ENCODE measurements at places on chromosomes 5 and 9.

DNA sequence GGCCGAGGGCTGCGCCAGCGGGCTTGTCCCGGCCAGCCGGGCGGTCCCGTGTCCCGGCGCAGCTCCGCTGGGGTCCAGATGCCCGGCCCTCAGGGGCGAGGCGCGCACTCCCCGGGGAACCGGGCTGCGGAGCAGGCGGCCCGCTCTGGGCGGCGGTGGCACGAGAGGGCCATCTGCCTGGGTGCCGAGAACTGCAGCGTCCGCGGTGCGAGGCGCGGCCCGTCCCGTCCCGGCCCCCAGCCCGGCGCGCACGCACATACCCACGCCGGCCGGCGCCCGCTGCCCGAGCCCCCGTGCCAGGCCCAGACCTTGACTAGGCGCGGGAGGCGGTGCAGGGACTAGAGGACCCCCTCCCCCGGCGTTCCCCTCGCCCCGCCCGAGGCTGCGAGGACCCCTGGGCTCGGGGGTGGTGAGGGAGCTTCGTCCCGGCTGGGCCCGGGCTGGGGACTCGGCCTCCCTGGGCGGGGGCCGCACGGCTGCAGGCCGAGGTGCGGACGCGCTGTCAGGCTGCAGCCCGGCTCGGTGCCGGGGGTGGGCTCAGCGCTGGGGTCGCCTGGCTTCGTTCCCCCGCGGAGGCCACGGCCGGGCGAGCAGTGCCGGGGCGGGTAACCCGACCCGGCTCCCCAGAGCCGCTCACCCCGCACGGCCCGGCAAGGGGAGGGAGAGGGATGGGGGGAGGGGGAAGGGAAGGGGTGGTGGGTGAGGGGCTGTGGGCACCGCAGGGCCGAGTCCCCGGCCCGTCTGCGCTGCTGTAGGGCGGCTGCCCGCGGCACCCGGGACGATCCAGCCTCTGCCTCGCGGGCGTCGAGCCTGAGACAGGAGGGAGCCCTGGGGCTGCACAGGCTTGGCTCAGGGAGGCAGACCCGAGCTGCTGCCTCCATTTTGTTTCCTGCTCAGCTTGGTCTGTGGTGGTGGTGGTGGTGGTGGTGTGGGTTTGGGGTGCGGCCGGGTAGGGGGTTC, 1.2 kb upstream of the NSD1 start:
- peak; percentile 27 for ATAC-seq

- no peak for ATAC-seq
These were observed 442.0 kb downstream of the ACTL7B start for GRCh38 chr9:108413809-108414208.

- no peak for ATAC-seq
These were observed 27.1 kb upstream of the MTMR12 start for GRCh38 chr5:32339878-32340277.

DNA sequence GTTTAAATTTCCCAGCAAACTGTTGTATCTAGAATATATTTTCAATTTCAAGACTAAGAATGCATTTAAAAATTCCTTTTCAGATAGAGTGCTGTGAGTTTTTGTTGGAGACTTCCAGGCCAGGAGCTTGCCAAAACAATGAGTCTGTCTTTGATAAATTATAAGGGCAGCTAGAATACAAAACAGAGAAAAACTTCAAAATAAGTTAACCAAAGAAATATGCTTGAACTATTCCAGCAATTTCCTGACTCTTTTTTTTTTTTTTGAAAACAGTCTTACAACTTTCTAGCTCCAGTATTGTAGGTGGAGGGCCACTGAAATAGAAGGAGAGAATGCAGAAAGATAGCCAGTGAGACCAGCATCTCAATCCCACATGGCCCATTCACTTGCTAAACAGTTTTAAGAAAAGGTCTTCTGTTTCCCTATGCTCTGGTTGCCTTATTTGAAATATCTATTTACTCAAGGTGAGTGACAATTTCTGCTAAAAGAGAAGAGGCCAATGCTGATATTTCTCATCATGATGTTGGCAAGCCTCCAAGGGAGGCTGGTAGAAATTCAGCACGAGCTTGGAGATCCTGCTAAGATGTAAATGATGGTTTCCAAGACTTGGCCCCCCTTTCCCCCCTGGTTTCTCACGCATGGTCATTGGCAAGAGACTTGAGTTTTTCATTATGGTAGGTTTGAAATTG, 103.2 kb downstream of the USP20 start:
- peak; percentile 48 for ATAC-seq

- ATAC-seq = peak; percentile 37
These were observed 28.3 kb downstream of the SMIM23 start for GRCh38 chr5:171813813-171814490.

- ATAC-seq = no peak
These were observed 53.4 kb downstream of the COL23A1 start for GRCh38 chr5:178536541-178537466.

DNA sequence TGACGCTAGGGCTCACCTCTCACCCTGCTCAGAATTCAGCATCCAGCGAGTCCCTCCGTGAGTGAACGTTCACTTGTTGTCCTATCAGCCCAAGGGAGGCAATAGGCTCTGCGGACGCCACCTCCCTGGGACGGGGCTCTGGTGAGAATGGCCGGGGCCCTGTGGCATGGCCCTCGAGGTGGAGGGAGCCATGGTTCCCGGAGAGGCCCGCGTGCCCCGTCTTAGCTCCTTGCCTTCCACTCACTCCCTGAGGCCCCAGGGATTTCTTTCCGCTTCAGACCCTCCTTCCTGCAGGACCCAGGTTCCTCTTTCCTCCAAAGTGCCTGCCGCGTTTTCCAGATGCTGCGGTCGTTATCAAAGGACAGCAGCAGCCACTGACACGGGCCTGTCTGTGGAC, 21.5 kb downstream of the EXOC3 start:
- ATAC-seq = no peak

GRCh38 chr5:95081982-95082381, 202.9 kb downstream of the MCTP1 start:
- no peak for ATAC-seq

DNA sequence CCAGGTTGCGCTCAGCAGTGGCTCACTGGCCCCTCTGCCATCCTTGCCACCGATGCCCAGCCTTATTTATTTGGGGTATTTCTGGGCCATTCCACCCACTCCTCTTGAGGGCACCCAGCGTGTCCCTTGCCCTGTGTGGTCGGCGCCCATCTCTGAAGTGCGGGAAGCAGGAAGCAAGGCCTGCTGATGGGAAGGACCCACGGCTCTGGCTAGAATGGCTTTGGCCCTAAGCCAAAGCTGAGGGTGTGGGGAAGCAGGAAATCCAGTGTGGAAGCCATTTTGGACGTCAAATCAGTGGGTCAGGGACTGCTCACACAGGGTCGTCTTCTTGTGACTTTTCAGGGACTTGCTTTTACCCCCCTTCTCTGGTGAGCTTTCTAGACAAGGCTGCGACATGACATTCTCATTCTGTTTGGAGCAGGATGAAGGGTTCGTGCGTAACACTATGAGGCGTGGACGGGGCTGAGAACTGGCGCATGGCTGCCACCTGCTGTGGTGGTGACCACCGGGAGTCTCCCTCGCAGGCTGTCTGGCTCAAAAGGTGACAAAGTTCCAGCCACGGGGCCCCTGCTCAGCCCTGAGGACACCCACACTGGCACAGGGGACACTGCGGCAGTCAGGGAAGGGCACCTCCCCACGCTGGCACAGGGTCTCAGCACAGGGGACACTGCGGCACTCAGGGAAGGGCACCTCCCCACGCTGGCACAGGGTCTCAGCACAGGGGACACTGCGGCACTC, 50.7 kb upstream of the NKD2 start:
- no peak for ATAC-seq

GRCh38 chr5:101977729-101978345, 318.2 kb downstream of the SLCO4C1 start:
- ATAC-seq = no peak

GRCh38 chr5:141532726-141533125, 43.8 kb downstream of the PCDHGC5 start:
- no peak for ATAC-seq

DNA sequence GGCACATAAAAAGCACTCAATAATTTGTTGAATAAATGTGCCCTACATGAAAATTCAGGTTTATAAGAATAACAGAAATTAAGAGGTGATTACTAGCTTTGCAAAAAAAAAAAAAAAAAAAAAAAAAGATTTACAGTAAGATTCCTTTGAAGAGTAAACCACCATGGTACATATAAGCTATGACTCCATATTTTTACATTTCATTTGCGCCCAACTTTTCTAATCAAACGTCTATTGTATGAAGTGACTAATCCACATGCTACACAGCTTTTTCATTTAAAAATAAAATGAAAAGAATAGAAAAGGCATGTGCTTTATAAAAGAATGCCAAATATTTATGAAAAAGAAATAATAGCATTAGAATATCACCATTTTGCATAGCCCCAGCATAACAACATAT, at the start of gene PLAC8L1:
Gene PLAC8L1, minus strand, starts transcription at position 101 of the 400 bp plus-strand sequence. CDS start 1,266 bp downstream, outside the sequence.
- ATAC-seq = no peak

GRCh38 chr5:112793201-112793600, 55.5 kb downstream of the APC start:
- no peak for ATAC-seq

- ATAC-seq = no peak
These were observed 33.8 kb upstream of the PTGS1 start for GRCh38 chr9:122336866-122337555.

DNA sequence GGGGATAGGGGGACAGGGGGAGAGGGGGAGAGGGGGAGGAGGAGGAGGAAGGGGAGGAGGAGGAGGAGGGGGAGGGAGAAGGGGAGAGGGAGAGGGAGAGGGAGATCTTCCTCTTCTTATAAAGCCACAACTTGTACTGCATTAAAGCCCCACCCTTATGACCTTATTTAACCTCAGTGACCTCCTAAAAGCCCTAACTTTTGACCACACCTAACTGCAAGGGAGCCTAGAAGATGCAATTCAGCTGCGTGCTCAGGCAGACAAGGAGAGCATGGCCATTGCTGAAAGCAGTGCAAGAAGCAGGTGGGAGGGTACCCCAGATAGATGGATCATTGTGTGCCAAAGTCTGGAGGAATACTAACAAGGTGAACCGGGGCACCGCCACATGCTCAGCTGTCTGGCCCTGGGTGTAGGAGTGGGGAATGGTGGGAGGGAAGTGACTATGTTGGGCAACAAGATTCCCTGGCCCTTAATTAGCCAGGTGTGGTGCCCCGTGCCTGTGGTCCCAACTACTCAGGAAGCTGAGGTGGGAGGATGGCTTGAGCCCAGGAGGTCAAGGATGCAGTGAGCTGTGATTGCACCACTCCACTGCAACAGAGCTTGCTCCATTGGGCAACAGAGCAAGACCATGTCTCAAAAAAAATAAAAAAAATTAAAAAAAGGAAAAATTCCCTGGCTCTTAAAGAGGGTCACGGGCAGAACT, 125.4 kb upstream of the BOD1 start:
- no peak for ATAC-seq

- ATAC-seq = peak; percentile 31
These were observed 1.0 kb downstream of the FOXE1 start for GRCh38 chr9:97853844-97854695.

GRCh38 chr9:70805949-70806348, 315.5 kb downstream of the TRPM3 start:
- no peak for ATAC-seq

DNA sequence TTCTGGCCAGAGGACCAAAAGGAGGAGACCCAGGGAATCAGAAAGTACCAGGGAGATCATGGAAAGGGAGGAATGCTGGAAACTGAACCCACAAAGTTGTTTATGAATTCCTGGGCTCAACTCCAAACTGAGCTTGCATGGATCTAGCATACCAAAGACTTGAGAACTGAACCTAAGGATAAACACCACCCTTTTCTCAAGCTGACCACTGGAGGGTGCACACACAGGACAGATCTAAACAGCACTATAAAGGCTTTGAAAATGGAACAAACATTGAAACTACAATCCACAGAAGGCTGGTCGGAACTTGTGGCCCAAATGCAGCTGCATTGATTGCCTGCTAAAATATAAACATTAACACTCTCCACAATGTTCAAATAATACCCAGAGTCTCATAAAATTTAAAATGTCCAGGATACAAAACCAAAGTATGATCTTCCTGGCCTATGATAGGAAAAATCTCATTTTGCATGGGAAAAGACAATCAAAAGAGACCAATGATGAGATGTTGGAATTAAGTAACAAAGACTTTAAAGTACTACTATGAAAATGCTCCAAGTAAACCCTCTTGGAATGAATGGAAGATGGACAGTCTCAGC, 15.6 kb upstream of the IRF1 start:
- peak; percentile 81 for ATAC-seq

GRCh38 chr5:142065273-142065672, 43.3 kb upstream of the NDFIP1 start:
- no peak for ATAC-seq

GRCh38 chr5:161625673-161626072, 59.8 kb upstream of the GABRA6 start:
- ATAC-seq = no peak

GRCh38 chr5:371811-372555, 50.5 kb downstream of the AHRR start:
- ATAC-seq = no peak

All from gastroesophageal sphincter (tissue), 4 donors.